ENCODE measurements at places on chromosomes 4 and X.

- no peaks in the 10 kb centered on the region for H3K4me1 ChIP-seq
- no peaks in the 10 kb centered on the region for H3K27me3 ChIP-seq
- no peaks in the 10 kb centered on the region for H3K36me3 ChIP-seq
- no peak overlapping the region for H3K4me3 ChIP-seq
- H3K27ac ChIP-seq = no peak overlapping the region
Observed at GRCh38 chr4:183255487-183255886, 64.6 kb downstream of the CLDN22 start.

DNA sequence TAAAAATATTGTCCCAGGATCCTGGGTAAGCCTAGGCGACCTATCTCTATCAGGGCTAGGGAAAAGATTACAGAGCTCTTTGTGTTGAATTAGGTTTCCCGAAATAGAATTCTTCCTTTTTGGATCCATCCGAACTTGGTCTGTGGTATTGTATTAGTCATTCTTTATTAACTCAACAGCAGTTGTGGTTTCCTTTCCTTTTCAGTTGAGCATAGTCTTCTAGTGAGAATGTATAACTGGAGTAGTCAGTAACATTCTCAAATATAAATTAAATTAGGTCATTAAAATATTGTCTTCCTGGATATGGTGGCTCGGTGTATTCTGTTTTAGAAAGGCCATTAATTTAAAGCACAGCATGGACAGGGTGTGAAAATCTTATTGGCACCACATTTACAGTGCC is 520.4 kb downstream of the NLGN4X start:
- no peaks in the 10 kb centered on the region for H3K36me3 ChIP-seq
- no peak overlapping the region for H3K27ac ChIP-seq
- no peaks in the 10 kb centered on the region for H3K27me3 ChIP-seq
- DNase-seq = no peak
- H3K4me3 ChIP-seq = no peak overlapping the region
- H3K4me1 ChIP-seq = no peaks in the 10 kb centered on the region

DNA sequence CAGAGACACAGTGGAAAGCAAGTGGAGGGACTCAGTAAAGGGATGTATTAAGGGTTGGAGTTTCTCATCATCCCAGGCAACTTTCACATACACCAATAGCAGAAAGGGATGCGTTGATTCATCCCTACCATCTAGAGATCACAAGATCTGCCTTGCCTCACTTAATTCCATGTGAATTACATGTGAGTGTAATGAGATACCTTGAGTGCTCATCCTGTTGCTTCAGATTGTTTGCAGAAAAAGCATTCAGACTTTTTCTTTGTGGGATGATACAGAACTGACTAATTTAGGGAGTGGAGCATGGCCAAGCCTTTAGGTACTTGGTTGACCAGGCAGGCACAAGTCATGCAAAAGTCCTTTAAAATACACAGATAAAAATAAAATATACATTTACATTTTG is 124.8 kb upstream of the SLIT2 start:
- no peak for DNase-seq
- no peaks in the 10 kb centered on the region for H3K36me3 ChIP-seq
- H3K27ac ChIP-seq = no peak overlapping the region
- no peak overlapping the region for H3K4me3 ChIP-seq
- no peaks in the 10 kb centered on the region for H3K4me1 ChIP-seq

- no peaks in the 10 kb centered on the region for H3K27me3 ChIP-seq
- no peaks in the 10 kb centered on the region for H3K4me1 ChIP-seq
- H3K36me3 ChIP-seq = no peaks in the 10 kb centered on the region
- no peak for DNase-seq
Observed at GRCh38 chr4:186957952-186958555, 234.4 kb upstream of the FAT1 start.

DNA sequence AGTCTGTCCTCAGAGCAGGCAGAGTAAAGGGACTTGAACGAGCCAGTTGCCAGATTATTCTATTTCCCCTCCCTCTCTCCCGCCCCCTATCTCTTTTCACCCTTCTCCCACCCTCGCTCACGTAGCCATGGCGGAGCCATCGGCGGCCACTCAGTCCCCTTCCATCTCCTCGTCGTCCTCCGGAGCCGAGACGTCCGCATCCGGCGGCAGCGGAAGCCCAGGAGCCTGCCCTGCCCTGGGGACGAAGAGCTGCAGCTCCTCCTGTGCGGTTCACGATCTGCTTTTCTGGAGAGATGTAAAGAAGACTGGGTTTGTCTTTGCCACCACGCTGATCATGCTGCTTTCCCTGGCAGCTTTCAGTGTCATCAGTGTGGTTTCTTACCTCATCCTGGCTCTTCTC is 106.2 kb upstream of the SMAD1 start:
- no peak overlapping the region for H3K27ac ChIP-seq
- no peak overlapping the region for H3K4me3 ChIP-seq
- H3K4me1 ChIP-seq = no peaks in the 10 kb centered on the region

DNA sequence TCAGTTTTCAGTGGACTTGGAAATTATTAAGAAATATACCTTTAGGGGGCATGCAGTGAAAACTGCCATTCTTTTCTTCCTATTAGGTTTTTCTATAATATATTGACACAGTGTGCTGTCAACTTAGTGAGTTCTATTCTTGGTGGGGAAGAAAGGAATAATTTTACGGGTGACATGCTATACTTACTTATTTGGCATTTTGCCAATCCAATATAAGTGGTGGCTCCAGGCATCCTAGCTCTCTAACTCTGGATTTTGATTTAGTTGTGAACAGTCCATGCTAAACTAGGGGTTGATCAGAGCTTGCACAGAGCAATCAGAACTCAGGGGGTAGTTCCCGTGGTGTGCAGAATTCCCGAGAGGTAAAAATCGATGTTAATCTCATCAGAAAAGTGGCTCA is 277.7 kb upstream of the FTHL17 start:
- no peak overlapping the region for H3K4me3 ChIP-seq
- no peaks in the 10 kb centered on the region for H3K36me3 ChIP-seq
- DNase-seq = no peak
- no peak overlapping the region for H3K27ac ChIP-seq
- no peaks in the 10 kb centered on the region for H3K27me3 ChIP-seq
- no peaks in the 10 kb centered on the region for H3K4me1 ChIP-seq

DNA sequence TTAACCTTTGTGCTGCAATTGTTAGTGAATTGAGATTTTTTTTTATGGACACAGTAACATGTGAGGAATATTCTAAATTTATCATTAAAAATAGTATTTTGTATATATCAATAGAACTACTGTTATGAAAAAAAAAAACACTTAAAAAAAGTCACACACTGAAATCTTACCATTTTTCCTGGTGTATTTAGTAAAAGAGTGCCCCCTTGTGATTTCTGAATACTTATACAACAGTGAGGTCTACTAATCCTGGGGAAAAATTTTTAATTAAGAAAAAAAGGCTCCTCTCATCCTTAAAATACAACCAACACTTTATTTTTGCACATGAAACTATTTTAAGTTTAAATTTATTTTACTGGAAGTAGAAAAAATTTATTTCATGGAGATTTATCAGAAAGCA is 56.4 kb upstream of the SPOCK3 start:
- H3K36me3 ChIP-seq = no peaks in the 10 kb centered on the region
- no peaks in the 10 kb centered on the region for H3K27me3 ChIP-seq
- no peak overlapping the region for H3K27ac ChIP-seq
- H3K4me1 ChIP-seq = no peaks in the 10 kb centered on the region
- no peak for DNase-seq

DNA sequence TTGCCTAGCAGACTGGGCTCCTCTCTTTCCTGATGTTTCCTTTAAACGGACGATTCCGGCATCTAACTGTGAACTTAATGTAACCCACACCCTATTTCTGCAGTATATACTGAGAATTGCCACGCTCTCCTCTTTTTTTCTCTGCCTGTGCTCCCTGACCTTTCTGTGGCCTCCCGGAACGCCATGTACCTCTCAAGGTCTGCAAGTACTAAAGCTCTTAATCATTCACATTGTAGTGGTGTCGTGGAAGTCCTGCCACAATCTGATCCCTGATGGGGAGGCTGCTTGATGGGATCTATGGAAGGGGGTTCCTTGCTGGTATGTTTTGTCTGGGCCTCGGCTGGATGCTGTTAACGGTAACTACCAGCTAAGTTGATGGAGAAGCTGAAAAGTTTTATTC is 302.9 kb upstream of the EPHA5 start:
- no peaks in the 10 kb centered on the region for H3K27me3 ChIP-seq
- DNase-seq = no peak
- no peaks in the 10 kb centered on the region for H3K36me3 ChIP-seq
- no peak overlapping the region for H3K4me3 ChIP-seq

DNA sequence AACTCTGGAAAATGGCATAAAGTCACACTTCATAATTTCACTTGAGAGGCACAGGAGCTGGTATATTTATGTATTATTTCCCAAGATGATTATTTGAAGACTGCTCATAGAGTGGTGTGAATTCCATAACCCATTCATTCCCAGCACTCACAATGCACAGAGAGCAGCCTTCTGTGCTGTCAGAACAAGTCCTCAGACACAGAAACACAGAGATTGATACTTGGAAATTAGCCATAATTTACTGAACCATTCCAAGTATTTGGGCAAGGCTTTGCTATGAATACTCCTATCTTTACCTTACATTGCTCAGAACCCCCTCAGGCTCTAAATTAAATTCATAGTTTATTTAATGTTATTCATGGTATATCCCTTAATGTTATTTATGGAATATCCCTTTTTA is 53.6 kb downstream of the PABPC4L start:
- H3K4me3 ChIP-seq = no peak overlapping the region
- no peaks in the 10 kb centered on the region for H3K27me3 ChIP-seq
- no peaks in the 10 kb centered on the region for H3K4me1 ChIP-seq
- no peaks in the 10 kb centered on the region for H3K36me3 ChIP-seq

GRCh38 chr4:2771264-2771663 is 15.1 kb upstream of the TNIP2 start:
- no peaks in the 10 kb centered on the region for H3K36me3 ChIP-seq
- H3K27me3 ChIP-seq = no peaks in the 10 kb centered on the region
- H3K4me3 ChIP-seq = no peak overlapping the region
- no peak overlapping the region for H3K27ac ChIP-seq
- peaks cover 2% of the 10 kb centered on the region for H3K4me1 ChIP-seq

GRCh38 chr4:69239092-69239491 is 24.5 kb upstream of the UGT2B11 start:
- no peaks in the 10 kb centered on the region for H3K27me3 ChIP-seq
- no peaks in the 10 kb centered on the region for H3K4me1 ChIP-seq
- no peak overlapping the region for H3K27ac ChIP-seq
- H3K4me3 ChIP-seq = no peak overlapping the region
- no peaks in the 10 kb centered on the region for H3K36me3 ChIP-seq
- no peak for DNase-seq

- H3K4me3 ChIP-seq = no peak overlapping the region
- no peak overlapping the region for H3K27ac ChIP-seq
- H3K36me3 ChIP-seq = no peaks in the 10 kb centered on the region
Observed at GRCh38 chrX:75596178-75596577, 73.3 kb upstream of the ZDHHC15 start.

DNA sequence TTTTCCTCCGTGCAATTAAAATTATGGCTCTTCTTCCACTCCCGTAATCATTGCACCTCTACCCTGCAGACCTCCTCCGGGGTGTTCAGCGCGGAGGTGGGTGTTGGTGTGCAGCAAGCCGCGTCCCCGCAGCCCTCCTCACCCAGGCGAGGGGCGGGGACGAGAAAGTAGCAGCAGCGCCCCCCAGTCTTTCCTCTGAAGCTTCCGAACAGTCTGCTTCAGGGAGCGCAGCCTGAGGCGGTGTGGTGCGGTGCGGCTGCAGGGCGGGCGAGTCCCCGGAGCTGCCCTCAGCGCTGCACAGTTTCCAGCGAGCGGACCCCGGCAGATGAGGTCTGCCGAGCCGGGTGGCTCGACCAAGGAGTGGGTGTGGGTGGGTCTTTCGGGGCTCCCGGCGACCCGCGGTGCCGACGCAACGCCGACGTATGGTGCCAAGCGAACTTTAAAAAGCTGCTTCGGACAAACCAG is at the start of gene FRAS1:
Gene FRAS1 (plus strand): TSS at position 189 of the 465 bp plus-strand sequence. CDS start 687 bp downstream, outside the sequence.
- no peaks in the 10 kb centered on the region for H3K27me3 ChIP-seq
- DNase-seq = peak; percentile 26
- H3K4me3 ChIP-seq = peak within 1 kb of the TSS; percentile 60
- no peak within 1 kb of the TSS for H3K27ac ChIP-seq

GRCh38 chr4:89298788-89299152 is 8.8 kb downstream of the GPRIN3 start:
- no peak for DNase-seq
- H3K36me3 ChIP-seq = no peaks in the 10 kb centered on the region
- H3K4me3 ChIP-seq = no peak overlapping the region
- no peaks in the 10 kb centered on the region for H3K27me3 ChIP-seq
- no peak overlapping the region for H3K27ac ChIP-seq
- H3K4me1 ChIP-seq = no peaks in the 10 kb centered on the region

DNA sequence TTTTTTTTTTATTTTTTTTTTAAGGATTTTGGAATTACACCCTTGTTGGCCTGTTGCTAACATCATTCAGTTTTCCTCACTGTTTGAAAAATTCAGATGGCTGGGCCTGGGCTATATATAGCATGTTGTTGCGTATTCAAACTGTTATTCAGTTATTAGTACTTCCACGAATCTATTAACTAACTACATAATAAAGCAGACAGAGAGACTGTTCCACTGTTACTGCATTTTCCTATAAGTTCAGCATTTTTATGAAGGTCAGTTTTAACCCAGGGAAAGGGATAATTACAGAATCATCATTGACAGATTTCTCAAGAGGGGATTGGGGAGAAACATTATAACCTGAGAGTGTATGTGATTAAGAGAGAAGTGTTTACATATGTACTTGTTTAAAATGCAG is 3.1 kb downstream of the DOCK11 start:
- no peaks in the 10 kb centered on the region for H3K27me3 ChIP-seq
- H3K36me3 ChIP-seq = no peaks in the 10 kb centered on the region
- DNase-seq = no peak
- no peaks in the 10 kb centered on the region for H3K4me1 ChIP-seq

Measured in testis (tissue), 5 donors.